Jurkat, Clone E6-1 (cell line): ENCODE measurements at places on chromosomes 7 and 10.

DNA sequence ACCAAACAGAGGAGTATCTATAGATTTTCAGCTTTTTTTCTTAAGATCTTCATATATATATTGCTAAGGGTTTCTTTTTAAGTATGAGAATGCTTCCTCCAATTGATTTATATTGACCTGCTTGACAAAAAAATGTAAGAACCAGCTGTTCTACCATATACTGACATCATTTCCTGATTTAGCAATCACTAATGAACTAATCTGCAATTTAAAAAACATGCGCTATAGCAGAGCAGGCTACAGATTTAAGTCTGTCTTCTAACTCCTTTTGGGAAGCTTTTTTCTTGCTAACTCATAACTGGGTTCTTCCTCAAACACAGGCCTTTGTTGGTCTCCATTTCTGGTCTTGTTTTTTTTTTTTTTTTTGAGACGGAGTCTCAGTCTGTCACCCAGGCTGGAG is 33.2 kb downstream of the ABCC2 start:
- DNase-seq = no peak

- DNase-seq = no peak
These were observed 36.9 kb downstream of the PIK3CG start for GRCh38 chr7:106901828-106902441.

DNA sequence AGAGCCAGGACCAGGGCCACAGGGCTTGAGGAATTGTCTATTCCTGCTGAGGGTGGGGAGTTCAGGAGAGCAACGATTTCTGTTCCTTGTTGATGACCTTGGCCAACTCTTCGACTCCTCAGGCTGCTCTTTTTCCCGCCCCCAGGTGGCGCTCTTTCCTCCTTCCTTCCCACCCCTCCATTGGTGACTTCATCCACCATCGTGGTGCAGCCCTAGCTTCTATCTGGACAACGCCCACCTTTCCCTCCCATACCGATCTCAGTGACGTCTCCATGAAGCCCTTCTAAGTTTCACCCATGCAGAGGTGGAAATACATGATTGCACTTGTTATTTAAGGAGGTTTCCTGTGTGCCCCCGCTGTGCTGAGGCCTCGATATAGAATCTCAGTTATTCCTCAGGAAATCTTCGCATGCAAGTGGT is 22.1 kb upstream of the CARD11 start:
- DNase-seq = peak; percentile 36

- DNase-seq = peak; percentile 71
These were observed 39.0 kb downstream of the AKR1B1 start for GRCh38 chr7:134419875-134420274.

DNA sequence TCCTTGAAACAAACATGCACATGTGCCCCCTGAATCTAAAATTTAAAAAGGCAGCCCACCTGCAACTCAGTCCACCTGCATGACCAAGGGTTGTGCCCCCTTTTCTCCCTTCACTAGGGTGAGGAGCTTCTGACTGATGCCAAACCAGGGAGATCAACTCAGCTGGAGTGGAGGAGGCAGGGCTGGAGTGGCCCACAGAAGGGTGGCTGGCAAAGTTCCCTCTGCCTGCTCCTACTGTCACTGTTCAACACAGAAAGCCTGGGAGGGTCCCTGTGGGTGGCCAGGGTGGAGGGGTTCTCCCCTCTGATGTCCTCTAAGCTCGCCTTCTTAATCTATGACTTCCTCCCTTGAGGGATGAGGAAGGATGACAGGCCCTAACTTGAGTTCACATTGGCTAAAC is 55.7 kb upstream of the ANTXRL start:
- no peak for DNase-seq

GRCh38 chr10:27663621-27664020 is 82.0 kb downstream of the MKX start:
- no peak for DNase-seq

DNA sequence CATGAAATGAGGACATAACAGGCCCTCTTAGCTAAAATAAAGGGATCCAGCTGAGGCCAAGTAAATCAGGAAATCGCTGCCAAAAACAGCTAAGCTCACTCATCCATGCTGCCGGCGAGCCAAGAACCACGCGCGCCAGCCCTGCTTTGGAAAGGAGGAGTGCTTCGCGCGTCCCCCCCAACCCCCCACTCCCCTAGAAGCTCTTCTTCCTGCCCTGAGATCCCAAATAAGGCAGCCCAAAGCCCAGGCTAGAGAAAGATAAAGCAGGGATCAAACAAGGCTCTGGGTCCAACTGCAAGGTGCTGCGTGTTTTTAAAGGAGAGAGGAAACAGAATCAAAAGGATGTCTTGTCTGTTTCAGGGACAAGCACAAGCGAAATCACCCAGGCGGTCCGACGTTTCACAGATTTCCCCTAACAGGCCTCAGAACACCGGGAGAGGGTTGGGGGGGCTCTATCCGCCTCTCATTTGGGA is 168.3 kb upstream of the AUTS2 start:
- no peak for DNase-seq

- no peak for DNase-seq
These were observed 167.2 kb downstream of the PRKG1 start for GRCh38 chr10:51241461-51241860.

- no peak for DNase-seq
These were observed 55.3 kb downstream of the KIF5B start for GRCh38 chr10:32000937-32001336.

DNA sequence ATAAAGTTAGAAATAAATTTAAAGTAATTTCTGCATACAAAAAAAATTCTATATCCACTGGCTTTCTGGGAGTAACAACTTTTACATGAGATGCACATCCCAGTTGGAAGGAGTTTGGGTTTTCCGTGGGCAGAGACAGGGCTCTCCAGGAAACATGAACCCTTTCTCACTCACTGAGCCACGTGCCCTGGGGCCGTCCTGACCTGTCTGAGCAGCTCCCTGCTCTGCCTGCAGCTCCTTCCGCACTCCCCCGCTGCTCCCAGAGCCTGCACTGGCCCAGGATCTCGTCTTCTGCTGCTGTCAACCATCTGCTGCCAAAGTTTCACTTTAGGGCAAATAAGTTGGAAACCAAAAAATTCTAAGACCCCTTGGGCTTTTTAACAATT is 169.1 kb downstream of the DIP2C start:
- no peak for DNase-seq

DNA sequence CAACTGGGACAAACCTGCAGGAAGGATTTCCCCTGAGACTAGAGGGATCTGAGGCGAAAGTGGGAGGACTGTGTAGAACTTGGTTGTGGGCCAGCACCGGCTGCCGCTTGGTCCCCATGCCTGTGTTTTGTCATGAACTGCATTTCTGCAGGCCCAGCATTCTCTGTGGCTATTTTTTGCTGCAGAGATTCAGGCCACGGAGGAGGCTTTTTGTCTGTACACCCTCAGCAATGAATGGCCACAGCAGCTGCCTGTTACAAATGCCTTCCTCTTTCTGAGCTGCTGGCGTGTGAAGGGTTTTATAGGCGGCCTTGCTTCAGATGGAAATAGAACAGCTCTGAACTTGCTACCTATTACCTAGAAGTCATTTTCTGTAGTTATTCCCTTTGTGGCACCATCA is 164.4 kb downstream of the SH2D4B start:
- DNase-seq = no peak

DNA sequence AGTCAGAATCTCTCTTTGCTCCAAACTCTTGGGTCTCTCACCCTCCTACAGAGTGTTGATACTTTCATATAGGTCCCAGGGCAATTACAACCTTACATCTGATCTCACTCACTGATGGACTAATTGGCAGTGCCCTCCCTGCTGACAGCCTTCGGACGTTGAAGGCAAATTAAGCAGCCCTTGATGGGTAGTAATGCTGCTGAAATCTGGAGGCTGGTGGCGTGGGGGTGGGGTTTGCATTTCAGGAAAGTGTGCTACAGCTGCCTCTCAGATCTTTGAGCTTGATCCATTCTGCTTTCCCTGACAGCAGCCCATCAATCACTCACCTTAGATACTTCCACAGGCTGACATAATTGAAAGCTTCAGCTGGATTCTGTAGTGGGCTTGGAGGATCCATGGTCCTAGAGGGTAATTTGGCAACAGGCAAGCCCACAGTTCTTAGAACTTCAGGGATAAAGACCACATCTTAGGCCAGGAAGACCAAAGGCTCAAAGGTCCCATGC is 349.1 kb upstream of the PODXL start:
- no peak for DNase-seq

DNA sequence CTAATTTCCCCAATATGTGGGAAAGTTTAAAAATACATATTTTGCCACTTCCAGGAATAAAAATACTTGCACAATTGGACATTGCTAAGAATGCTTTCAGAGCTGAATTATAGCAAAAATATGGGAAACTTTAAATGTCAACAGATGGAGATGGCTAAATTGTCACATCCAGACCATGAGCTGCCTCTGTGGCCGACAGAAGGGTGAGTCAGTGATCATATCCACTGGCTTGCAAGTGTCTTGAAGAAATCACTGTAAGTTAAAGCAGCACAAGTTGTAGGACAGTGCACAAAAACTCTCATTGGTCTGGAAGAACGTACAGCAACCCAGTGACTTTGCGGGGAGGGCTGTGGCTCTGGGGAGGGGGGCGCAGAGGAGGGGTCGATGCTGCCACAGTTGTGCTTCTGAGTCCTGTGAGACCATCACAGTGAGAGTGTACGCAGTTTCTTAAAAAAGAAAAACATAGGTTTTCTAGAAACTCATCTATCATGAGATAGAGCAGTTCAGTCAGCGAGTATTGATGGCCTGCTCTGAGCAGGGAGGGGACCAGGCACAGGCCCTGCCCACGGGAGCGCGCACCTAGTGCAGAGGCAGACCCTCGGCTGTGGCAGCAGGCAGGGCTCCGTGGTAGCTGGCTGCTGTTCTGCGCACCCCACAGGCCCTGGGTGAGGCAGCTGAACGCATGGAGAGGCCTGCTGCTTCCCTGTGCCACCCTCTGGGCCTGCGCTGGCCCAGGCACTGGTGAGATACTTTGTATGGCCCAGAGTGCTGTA is 25.5 kb downstream of the LRRC27 start:
- no peak for DNase-seq

DNA sequence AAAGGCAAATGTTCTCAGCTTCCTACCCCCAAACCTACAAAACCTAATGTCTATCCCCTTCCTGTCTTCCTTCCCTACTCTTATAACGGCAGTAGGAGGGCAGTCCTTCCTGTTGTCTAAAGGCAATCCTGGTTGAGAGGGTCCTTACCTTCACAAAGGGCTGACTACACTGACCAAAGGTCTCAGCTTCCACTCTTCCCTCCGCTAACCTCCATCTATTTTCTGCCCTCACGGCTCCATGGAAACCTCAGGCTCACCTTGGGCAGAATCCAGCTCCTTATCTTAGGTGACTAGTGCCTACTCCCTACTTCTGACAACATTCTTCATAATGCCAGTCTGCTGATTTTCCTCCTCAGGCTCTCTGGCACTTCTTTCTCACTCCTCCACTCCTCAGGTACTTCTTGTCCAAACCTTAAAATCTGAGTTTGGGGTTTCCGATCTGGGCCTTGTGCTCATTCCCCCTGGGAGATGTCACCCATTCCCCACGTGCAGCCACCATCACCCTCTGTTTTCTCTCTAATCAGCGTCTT is 542 bp downstream of the FBXL13 start:
- DNase-seq = no peak

GRCh38 chr10:122265896-122266295 is 5.2 kb upstream of the BTBD16 start:
- DNase-seq = no peak

DNA sequence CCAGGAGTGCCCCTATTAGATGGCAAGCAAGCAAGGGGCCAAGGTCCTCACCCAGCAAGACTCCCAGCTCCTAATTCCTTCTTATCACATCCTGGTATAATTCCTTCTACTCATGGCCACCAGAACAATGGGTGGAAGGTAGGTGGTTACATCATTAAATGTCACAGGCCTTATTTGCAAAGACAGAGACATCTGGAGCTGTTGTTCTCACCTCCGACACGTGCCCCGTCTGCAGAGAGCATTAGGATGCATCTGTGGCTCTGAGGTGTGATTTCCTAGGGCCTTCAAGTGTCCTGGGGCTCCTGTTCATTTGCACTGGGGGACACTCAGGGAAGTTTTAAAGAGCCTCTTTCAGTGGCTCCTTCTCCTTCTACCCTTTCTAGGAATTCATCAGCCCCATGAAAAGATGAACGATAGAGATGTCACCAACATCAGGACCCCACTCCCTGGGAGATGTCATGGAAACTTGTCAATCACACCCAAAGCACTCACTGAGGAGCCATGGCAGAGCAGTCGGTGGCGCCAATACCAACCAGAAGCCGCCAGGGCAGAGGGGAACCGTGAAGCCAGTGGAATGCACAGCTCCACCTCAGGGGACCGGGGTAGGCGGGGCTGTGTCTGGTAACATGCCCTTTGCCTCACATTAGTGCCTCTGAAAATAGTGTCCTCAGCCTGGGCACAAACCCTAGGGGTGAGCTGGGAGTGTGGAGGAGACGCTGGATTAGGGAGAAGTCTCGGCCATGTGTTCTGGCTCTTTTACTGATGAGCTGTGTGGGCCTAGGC is 2.9 kb upstream of the ATP6V0E2 start:
- DNase-seq = no peak

GRCh38 chr10:132376394-132376851 is 20.6 kb upstream of the PWWP2B start:
- no peak for DNase-seq

GRCh38 chr7:483656-484355 is 35.8 kb downstream of the PDGFA start:
- DNase-seq = no peak

- DNase-seq = no peak
These were observed 456.1 kb downstream of the PHTF2 start for GRCh38 chr7:78254726-78255055.

DNA sequence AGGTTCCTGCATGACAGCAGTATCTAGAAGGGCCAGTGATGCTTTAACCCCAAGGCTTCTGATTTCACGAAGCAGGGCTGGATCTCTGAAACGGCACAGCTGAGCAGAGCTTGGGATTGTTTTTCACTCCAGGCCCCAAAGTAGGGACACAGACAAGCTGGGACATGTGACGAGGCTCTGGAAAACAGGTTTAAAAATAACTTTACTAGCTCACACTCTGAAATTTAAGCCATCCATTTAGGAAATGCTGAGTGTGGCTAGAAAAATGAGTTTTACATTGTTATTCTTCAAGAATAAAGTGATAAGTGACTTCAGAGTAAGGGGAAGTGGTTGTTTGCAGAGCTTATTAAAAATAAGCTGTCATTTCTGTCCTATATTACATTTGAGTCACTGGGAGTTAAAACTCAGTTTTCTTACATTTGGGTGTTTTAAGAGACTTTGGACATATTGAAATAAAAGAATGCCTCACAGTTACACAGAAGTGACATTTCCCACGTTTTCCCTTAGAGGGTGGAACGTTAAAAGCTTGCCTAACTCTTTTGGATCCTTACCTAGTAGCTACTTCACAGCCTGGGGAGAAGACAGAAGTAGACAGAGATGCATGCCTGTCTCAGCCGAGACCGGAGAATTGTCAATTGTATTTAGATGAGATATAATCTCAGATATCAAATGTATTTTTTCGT is 107.8 kb downstream of the GALNT17 start:
- DNase-seq = no peak

GRCh38 chr7:82384051-82384464 is 59.5 kb downstream of the CACNA2D1 start:
- no peak for DNase-seq
